Activated CD4-positive, alpha-beta memory T cell treated with anti-CD3 and anti-CD28 coated beads, Interleukin-2, amount 10 ng/mL, durations not matched to agents 7 days and 5 days (primary cell): ENCODE measurements at places on chromosomes 2 and 18. TPM values are rescaled to one million over a fixed set of nuclear protein-coding genes. Genes with fewer than 3 reads are reported as not detected.

The INHBB gene
- not detected for total RNA-seq

The LONRF2 gene
- total RNA-seq: 0.08 TPM

The EIPR1 gene
- total RNA-seq: 36.1 TPM

The PLB1 gene
- total RNA-seq: 1.1 TPM

The NHEJ1 gene
- 12.0 TPM for total RNA-seq

The GLI2 gene
- total RNA-seq: 0.43 TPM

The C1QL2 gene
- not detected for total RNA-seq

The KLHL30 gene
- total RNA-seq: not detected

The TLX2 gene
- total RNA-seq: 2.6 TPM

The GREB1 gene
- 0.13 TPM for total RNA-seq

The INPP5D gene
- 157 TPM for total RNA-seq

The AQP12B gene
- not detected for total RNA-seq

The SLC23A3 gene
- 2.3 TPM for total RNA-seq

The INSIG2 gene
- 40.9 TPM for total RNA-seq

The ATOH8 gene
- total RNA-seq: 0.78 TPM

The SPP2 gene
- not detected for total RNA-seq

The GBX2 gene
- total RNA-seq: not detected

The PKDCC gene
- not detected for total RNA-seq

The DPY30 gene
- total RNA-seq: 74.2 TPM

The IL1F10 gene
- not detected for total RNA-seq

The TUBA3E gene
- total RNA-seq: not detected

The TMSB10 gene
- 5,768 TPM for total RNA-seq

The ADD2 gene
- 1.4 TPM for total RNA-seq

The CCDC148 gene
- total RNA-seq: not detected

The RAB6C gene
- total RNA-seq: not detected

The GAD1 gene
- total RNA-seq: 1.5 TPM

The CTNNA2 gene
- not detected for total RNA-seq

The B3GNT7 gene
- not detected for total RNA-seq

The MC4R gene
- total RNA-seq: not detected

The ADRA2B gene
- total RNA-seq: not detected
